ENCODE measurements at places on chromosomes 6 and 20. TPM values are rescaled to one million over a fixed set of nuclear protein-coding genes. Genes with fewer than 3 reads are reported as not detected.

GRCh38 chr20:2955257-2955970, 82.1 kb downstream of the PTPRA start:
- DNase-seq, result no peak
- H3K4me3 ChIP-seq, result no peak overlapping the region
- no peaks in the 10 kb centered on the region for H3K27me3 ChIP-seq
- H3K27ac ChIP-seq, result no peak overlapping the region

GRCh38 chr6:131024565-131024964, 38.5 kb downstream of the EPB41L2 start:
- no peak overlapping the region for H3K27ac ChIP-seq
- H3K36me3 ChIP-seq, result no peaks in the 10 kb centered on the region
- DNase-seq, result no peak
- H3K4me3 ChIP-seq, result no peak overlapping the region

DNA sequence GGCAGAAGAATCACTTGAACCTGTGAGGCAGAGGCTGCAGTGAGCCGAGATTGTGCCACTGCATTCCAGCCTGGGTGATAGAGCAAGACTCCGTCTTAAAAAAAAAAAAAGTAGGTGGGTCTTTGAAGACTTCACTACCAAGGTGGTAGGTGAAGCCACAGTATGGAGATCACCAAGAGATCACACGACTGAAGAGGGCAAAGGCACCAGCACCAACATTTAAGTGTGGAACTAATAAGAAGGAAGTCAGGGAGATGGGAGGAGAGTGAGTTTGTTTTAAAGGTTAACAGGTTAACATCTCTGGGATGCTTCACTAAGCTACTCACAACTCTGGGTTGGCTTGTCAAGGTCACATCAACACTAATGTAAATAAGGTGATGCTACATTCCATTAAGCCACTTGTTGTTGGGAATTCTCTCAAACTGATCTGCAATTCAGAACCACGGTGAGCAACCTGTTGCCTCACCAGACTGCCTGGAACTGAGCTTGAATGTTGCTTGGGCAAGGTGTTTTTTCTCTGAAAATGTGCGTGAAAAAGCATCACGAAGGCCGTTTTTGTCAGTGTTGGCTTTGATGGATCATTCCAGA, 48.7 kb downstream of the KCTD20 start:
- peaks cover 8% of the 10 kb centered on the region for H3K4me1 ChIP-seq
- no peak for DNase-seq
- peaks cover 19% of the 10 kb centered on the region for H3K36me3 ChIP-seq
- H3K4me3 ChIP-seq, result no peak overlapping the region
- H3K27ac ChIP-seq, result no peak overlapping the region

DNA sequence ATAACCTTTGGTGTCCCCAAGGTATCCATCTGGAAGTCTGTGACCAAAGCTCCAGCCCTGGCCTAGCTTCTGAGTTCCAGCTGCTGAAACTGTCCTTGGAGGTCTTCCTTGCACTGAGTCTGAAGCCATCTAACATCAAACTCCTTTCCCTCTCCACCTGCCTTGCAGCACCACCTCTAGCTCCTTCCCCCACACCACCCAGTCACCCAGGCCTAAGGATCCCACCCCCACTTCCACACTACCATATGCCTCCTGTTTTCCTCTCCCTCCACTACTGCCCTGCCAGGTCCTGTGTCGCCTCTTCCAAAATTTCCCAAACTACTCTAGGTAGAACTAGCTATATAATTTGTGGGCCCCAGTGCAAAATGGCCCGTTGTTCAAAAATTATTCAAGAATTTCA, 10.8 kb upstream of the MATN4 start:
- no peak overlapping the region for H3K27ac ChIP-seq
- H3K4me3 ChIP-seq, result no peak overlapping the region
- DNase-seq, result no peak
- H3K27me3 ChIP-seq, result peaks cover 3% of the 10 kb centered on the region
- no peaks in the 10 kb centered on the region for H3K4me1 ChIP-seq
- no peaks in the 10 kb centered on the region for H3K36me3 ChIP-seq

DNA sequence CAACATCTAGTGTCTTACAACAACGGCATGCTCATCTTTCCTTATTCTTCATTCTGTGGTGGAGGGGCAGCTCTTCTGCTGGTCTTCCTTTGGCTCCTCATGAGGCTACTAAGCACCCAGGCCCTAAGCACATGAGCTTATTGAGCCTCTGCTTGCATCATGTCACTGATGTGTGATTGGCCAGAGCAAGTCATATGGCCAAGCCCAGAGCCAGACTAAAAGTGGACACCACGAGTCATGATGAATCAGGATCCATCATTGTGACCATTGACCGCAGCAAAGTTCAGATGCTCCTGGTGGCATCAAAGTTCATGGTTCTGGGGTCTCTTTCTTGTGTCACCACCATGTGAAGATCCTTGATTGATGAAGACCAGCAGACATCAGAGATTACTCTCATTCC, 192.0 kb upstream of the FOXA2 start:
- no peaks in the 10 kb centered on the region for H3K4me1 ChIP-seq
- H3K4me3 ChIP-seq, result no peak overlapping the region
- H3K27ac ChIP-seq, result no peak overlapping the region

FKBP1C gene
- not detected for total RNA-seq

HAO1 gene
- total RNA-seq, result not detected
